ENCODE measurements at places on chromosomes 16 and 17.

DNA sequence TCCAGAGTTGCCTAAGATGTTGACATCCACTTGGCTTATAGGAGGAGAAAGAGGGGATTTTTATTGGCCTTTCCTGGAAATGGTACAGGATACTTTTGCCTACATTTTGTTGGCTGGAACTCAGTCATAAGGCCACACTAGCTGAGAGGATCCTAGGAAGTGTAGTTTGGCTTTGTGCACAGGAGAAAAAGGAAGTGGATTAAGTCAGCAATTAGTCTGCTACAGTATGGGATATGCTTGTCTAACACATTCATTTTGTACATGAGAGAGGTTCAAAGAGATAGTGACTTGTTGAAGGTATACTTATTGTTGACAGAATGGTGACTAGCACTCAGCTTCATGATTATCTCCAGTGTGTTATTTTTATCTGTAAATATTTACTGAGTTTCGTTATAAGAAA, 10.3 kb downstream of the UTP18 start:
- DNase-seq: no peak

DNA sequence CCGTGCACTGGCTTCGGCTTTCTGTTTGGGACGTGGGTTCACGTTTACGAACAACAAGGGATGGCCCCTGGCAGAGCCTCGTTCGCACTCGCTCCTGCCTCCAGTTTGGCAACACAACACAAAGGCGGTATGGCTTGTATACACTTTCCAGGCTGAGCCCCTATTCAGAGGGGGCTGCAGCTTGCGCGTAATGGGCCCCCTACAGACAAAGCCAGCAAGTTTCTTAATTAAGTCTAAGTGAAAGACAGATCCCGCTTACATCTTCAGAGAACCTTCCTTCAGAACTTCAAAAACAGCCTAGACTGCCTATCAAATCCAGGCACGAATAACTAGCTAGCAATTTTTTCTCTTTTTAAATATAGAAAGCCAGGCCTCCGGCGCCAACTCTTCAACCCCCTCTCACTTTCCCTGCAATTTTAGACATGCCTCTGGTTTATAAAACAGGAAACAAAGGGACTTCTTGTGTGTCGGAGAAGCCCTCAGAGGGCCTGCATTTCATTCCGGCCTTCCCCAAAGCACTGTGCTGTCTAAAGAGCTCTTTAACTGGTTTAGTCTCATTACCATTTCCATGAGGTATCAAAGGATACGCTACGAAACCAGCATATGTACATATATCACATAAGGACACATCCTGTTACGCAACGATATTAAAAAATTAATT, 244.9 kb downstream of the STX8 start:
- DNase-seq: no peak

DNA sequence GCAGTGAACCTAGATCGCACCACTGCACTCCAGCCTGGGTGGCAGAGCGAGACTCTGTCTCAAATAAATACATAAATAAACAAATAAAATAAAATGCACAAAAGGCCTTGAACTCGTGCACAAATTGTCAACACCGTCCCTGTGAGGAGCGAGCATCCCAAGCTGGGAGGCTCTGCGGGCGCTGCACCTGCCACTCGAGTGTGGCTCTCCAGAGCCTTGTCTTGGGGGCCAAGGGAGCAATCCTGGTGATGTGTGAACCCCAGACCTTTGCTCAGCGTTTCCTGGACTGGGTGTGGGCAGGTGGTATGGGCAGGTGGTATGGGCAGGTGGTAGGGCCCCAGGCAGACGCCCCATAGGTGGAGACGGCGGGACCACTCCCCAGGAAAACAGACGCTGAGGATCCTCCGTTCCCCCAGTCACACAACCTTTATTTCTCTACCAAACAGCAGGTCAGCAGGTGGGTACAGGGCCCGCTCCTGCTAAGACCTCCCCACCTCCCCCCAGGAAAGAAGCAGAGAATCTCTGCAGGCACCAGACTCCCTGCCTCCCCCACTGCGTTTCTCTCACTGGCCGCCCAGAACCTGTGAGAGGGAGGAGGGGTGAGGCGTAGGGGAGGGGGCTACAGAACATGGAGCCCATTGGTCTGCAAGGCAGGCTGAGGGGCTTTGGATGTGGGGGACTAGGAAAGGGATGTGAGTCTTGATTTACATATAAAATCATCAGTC, 7.4 kb upstream of the P2RX1 start:
- DNase-seq: no peak

- no peak for DNase-seq
Observed at GRCh38 chr16:886084-886543, 84.7 kb downstream of the LMF1 start.

DNA sequence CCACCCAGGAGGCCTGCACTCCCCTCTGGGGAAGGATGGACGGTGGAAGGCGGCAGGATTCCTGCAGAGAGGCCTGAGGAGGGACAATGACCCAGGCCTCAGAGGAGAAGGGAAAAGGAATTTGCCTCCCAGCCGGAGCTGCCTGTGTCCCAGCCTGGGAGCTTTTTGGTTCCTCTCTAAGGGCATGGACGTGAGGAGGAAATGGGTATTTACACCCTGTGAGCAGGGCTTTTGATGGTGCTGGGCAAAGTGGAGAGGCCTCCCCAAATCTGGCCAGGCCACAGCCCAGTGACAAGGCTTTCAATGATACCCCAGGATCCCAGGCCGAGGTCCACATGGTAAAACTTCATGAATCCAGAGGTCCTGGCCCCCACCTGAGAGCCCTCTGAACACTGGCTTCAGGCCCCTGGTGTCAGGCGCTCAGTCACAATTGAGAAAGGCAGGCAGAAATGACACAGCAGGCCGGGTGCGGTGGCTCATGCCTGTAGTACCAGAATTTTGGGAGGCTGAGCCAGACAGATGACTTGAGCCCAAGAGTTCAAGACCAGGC, 56.0 kb upstream of the DOC2B start:
- no peak for DNase-seq

DNA sequence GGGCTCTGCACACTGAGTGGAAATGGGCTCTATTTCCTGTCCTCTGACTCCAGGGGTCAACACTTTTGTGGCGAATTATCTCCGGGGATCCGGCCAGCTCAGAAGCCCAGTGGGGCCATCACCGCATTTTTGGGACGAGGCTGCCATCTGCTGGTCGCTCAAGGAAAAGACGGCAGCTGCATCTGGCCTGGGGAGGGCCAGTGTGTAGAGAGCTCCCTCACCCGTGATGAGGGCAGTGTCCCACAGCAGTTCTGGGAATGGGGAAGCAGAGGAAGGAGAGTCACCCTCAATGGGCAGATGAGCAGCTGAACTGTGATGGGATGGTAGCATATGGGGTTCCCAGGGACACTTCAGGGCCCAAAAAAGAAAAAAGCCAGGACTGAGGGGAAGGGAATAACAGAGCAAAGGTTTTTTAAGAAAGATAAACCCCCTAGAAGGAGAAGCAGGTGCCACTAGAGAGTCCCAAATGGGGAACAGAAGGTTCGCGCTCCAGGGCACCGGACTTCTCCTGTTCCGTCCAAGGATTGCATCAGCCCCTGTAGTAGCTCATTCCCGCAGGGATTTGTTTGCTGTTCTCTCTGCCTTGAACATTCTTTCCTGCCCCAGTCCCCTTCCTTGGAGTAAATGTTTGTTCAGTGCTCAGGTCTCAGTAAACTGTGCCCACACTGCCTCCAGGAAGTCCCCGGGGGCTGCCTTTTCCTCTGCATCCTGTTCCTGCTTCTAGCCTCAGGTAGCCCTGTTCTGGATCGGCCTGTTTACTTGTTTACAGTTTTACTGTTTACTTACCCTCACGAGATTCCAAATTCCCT, 9.3 kb upstream of the ABCC12 start:
- DNase-seq: peak; percentile 66

DNA sequence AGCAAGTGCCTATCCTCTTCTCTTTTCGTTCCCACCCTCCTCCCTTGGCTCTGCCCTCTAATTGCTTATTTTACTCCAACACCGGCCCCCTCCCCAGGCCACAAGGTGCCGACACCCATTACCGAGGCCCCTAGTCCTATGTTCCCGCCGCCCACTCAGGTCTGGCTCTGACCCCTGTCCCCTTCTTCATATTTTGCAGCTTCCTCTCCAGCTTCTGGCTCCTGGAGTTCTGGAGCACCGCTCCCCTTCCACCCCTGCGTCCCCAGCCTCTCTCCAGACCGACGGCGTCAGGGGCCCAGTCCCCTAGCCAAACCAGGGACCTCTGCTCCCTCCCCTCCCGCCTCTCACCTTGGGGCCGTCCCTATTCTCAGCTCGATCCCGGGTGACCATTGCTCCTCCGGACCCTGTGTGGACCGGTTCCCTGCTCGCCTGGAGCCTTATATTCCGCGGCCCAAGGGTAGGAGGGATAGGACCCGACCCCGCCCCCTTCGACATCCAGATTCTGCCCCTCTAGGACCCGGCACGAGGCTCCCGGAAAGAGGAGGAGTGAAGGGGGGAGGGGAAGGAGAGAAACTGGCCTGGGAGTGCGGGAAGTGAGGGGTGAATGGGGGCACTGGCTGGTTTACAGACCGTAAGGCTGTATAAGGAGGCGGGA, at the start of gene HES7:
Gene HES7 (minus strand): TSS at position 412 of the 655 bp plus-strand sequence. CDS start 22 bp downstream, at position 390.
- no peak for DNase-seq

DNA sequence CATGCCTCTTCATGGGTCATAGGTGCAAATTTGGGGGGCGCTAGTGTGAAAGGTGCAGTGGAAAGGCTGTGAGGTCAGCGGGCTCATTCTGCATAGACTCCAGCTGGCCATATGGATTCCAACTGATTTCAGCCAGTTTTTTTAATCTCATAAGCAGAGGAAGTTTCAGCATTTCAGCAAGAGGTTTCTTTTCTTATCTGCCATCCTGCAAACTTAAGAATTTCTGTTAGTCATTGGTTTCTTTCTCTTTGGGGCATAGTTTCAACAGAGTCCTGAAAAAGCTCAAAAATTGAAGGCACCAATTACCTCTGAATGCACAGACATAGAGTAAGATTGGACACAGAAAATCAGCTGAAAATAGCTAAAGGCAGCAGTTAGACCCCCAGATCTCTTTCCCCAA, 16.2 kb upstream of the ALOX15 start:
- no peak for DNase-seq

DNA sequence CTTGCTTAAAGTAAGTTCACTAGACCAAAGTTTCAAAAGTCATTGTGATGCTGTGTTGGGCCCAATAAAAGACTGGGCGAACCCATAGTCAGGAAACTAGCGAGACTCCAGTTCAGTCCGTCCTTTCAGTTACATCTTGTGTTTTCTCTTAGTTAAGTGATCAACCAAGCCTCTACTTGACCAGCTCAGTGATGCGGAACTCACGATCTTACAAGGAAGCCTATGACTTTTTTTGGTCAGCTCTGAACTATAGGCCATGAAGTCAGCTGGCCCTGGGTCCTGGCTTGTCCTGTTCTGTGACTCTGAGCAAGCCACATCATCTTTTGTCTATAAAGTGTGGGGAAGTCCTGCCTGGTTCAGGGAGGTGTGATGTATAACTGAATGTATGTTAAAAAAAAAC, 21.7 kb upstream of the WSCD1 start:
- no peak for DNase-seq

- no peak for DNase-seq
Observed at GRCh38 chr16:66842765-66843164, 1.4 kb upstream of the CA7 start.

GRCh38 chr17:82468692-82469091, 10.2 kb downstream of the NARF start:
- DNase-seq: no peak

DNA sequence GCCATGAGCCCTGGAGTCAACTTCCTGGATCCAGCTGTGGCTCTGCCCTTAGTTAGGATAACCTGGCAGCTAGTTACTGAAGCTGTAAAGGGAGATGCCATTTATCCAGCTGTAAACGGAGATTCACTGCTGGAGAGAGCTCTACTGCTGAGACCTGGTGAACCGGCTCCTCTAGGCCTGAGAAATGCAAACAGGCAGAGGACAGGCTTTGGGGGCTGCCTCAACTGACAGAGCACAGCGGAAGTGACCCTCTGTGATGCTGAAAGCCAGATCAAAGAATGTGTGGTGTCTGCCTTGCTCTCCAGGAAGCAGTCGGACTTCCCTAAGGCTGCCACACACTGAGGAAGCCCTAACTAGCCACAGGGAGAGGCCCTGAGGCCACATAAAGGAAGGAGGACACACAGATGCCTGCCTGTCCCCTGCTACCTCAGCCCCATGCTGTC, 21.9 kb upstream of the GPRC5C start:
- DNase-seq: no peak

- DNase-seq: no peak
Observed at GRCh38 chr17:1769822-1770477, 8.1 kb downstream of the SERPINF1 start.

- no peak for DNase-seq
Observed at GRCh38 chr17:81527591-81528383, at the start of gene FSCN2. Gene FSCN2 (plus strand): TSS chr17:81528377. CDS start chr17:81528532, 155 bp downstream.
